Neuronal stem cell (in vitro differentiated cells): ENCODE measurements at places on chromosomes 3 and 15.

GRCh38 chr15:32041294-32041693 is 11.0 kb downstream of the CHRNA7 start:
- DNase-seq, result no peak

GRCh38 chr3:53195066-53195450 is 34.0 kb downstream of the PRKCD start:
- DNase-seq, result no peak

GRCh38 chr3:58539626-58540025 is 2.6 kb upstream of the ACOX2 start:
- no peak for DNase-seq

DNA sequence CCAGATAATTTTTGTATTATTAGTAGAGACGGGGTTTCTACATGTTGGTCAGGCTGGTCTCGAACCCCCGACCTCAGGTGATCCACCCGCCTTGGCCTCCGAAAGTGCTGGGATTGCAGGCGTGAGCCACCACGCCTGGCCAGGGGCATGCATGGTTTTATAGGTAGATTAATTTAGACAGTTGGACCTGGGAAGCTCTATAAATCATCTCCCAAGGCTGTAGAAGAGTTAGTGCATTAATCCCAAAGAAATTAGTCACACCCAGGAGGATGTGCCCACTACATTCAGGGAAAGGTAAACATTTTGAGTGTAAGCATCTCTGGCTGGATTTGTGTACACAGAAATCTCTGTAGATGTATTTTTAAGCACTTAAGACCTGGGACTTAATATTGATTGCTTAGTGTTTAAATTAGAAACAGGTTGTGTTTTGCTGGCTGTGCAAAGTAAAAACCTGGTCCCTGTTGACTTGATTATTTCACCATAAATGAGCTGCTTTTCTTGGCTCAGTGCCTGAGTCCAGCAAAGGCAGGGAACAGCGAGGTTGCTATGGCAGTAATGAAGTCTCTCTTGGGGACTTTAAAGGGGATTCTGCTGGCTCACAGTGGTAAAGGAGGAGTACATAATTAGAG is 19.2 kb downstream of the EXOSC7 start:
- no peak for DNase-seq

GRCh38 chr15:63820210-63820609 is 13.5 kb downstream of the HERC1 start:
- DNase-seq, result no peak

- no peak for DNase-seq
Measured at GRCh38 chr15:85639752-85640381, 154.9 kb downstream of the KLHL25 start.

DNA sequence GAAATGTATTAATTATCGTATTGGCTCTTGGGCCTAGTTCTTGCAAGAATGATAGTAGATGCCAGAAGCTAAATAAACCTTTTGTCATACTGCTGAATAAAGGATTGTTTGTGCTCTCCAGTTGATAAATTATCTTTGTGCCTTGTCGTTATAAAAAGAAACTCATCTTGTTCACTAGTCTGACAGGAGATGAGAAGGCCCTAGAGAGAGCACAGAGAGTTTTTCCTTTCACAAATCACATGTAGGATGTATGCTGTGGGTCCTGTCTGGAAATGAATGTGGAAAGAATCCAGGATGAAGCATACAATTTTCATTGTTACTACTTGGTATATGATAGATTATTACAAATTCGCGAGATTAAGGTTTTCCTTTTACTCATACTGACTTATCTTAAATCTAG is 113.0 kb downstream of the NLGN1 start:
- DNase-seq, result no peak

GRCh38 chr3:192907784-192908183 is 9.9 kb downstream of the MB21D2 start:
- no peak for DNase-seq

GRCh38 chr3:19213603-19214220 is 65.4 kb downstream of the KCNH8 start:
- no peak for DNase-seq

DNA sequence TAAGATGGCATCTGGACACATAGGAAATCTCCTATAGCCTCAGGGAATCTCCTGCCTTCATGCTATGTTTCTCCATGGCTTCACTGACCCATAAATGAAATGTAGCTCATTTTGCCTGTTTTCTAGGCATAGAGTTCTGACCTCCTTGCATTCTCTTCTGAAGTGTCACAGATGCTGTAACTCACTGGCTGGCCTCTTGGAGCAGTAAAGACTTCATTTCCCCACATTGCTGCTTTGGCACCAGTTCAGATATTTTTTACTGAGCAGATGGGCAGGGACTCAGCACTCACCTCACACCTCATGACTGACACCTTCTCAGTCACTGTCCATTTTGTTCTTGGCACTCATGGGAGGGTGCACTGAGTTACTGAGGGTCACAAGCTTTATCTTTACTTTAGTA is 286.7 kb upstream of the TGFBR2 start:
- no peak for DNase-seq

DNA sequence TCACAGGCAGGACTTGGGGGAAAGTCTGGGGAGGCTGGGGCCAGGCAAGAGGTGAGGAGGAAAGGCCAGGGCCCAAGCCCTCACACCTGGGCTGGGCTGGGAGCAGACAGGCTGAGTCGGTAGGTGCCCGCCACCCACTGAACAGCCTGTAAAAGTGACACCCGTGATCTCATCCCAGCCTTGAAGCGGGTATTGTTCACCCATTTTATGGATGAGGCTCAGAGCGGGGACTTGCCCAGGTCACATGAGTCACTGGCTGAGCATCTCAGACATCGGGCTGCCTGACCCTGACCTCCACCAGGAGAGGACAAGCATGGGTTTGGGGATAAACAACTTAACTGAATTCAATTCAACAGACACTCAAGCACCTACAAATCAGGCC is 52.0 kb upstream of the CTSH start:
- DNase-seq, result no peak

- no peak for DNase-seq
Measured at GRCh38 chr15:59522988-59523461, 85.0 kb downstream of the FAM81A start.

DNA sequence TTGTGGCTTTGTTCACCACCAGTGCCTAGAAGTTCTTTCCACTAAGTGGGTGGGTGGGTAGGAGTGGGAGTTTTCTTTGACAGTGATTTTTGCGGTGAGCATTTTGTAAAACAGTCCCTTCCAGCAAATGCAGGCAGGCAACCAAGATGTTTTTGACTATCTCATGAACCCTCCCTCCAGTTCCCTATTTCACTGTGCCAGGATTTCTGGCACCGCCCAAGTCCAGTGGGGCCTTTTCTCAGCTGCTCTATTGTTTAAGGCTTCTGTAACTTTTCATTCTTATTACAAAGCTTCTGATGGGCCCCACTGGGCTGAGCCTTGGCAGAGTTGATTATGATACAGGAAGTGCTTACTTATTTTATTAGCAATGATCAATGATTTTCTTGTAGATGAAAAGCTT is 236.0 kb downstream of the EDEM1 start:
- DNase-seq, result no peak
